ENCODE measurements at places on chromosomes 5 and 9. TPM values are rescaled to one million over a fixed set of nuclear protein-coding genes. Genes with fewer than 3 reads are reported as not detected.

- DNase-seq = no peak
These were observed 398.5 kb upstream of the SLC24A2 start for GRCh38 chr9:20187318-20187717.

GRCh38 chr5:111932199-111932598, 175.2 kb upstream of the NREP start:
- no peak for DNase-seq

DNA sequence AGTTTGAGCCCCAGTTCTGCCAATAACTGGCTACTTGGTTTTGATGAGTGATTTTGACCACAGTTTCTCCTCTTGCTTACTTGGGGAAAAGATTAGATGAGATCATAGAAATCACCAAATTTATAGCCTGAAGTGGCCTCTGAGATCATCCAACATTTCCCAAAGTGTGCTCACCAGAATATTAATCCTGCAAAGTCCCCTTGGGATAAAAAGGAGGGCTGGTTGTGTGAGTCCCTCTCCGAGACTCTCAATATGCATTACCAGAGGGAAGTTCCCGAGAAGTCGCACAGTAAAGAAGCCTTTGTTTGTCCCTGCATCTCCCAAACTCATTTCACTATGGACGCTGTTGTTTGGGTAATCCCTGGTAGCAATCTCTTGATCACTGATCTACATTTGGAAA, 88.4 kb upstream of the ADRA1B start:
- no peak for DNase-seq

GRCh38 chr5:33048315-33048714, 337.2 kb downstream of the NPR3 start:
- DNase-seq = no peak

Gene AOPEP
- polyA plus RNA-seq = 17.2 TPM

DNA sequence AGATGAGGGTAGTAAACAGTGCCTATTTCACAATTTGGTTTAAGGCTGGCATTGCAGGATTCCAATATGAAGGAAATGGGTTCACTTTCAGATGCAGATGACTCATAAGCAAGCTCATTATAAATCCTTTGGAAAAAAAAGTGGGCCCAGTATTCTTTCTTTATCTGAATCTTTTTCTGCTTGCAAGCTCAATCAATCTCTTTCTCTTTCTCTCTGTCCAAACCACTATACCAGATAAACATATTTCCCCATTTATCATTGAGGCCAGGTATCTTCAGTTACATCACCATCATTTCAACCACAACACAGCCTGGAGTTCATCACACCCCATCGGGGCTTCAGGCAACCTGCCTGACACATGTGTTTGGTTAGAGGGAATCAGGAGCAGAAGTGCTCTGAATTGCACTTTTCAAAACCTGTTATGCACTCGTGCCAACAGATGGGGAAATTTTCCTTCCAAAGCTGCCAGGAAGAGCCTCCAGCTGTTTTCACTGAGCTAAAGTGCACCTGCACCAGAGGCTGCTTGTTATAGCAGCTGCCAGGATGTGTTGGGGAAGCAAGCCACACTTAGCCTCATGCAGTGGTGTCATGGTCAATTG, 30.0 kb upstream of the MAMDC2 start:
- no peak for DNase-seq

Gene TRIM7
- polyA plus RNA-seq = 1.0 TPM

Gene IFNK
- polyA plus RNA-seq = not detected

Gene IL9
- not detected for polyA plus RNA-seq

Gene CDH6
- polyA plus RNA-seq = 0.58 TPM

Gene ADAMTS2
- 4.0 TPM for polyA plus RNA-seq

DNA sequence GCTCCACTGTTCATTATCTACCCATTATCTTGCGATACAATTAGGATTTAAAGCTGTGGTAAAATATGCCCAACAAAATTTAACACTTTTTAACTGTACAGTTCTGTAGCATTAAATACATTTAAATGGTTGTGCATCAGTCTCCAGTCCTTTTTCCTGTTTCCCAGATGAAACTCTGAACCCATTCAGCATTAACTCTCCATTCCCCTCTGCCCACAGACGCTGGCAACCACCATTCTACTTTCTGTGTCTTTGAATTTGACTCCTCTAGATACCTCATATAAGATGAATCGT, 2.9 kb upstream of the TRIM7 start:
- no peak for DNase-seq

DNA sequence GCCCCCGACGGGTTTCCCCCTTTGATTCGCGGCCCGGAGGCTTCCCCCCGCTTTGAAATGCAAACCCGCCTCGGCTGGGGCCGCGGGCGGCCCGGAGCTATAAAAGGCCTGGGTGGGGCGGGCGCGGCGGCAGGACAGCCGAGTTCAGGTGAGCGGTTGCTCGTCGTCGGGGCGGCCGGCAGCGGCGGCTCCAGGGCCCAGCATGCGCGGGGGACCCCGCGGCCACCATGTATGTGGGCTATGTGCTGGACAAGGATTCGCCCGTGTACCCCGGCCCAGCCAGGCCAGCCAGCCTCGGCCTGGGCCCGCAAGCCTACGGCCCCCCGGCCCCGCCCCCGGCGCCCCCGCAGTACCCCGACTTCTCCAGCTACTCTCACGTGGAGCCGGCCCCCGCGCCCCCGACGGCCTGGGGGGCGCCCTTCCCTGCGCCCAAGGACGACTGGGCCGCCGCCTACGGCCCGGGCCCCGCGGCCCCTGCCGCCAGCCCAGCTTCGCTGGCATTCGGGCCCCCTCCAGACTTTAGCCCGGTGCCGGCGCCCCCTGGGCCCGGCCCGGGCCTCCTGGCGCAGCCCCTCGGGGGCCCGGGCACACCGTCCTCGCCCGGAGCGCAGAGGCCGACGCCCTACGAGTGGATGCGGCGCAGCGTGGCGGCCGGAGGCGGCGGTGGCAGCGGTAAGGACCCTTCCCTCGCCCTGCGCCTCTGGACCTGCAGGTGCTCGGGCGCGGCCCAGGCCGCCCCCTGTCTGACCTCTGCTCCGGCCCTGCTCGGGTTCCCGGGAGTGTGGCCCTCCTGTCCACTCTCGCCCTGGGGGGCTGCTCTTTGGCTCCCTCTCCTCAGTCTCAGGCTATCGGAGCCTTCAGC, at the start of gene CDX1:
Gene CDX1 (plus strand): TSS at position 129 of the 862 bp plus-strand sequence. CDS start 99 bp downstream, at position 228.
- no peak for DNase-seq

- no peak for DNase-seq
These were observed 24.0 kb upstream of the OCLN start for GRCh38 chr5:69468631-69469030.

GRCh38 chr9:5870691-5871090, 20.0 kb upstream of the MLANA start:
- no peak for DNase-seq

DNA sequence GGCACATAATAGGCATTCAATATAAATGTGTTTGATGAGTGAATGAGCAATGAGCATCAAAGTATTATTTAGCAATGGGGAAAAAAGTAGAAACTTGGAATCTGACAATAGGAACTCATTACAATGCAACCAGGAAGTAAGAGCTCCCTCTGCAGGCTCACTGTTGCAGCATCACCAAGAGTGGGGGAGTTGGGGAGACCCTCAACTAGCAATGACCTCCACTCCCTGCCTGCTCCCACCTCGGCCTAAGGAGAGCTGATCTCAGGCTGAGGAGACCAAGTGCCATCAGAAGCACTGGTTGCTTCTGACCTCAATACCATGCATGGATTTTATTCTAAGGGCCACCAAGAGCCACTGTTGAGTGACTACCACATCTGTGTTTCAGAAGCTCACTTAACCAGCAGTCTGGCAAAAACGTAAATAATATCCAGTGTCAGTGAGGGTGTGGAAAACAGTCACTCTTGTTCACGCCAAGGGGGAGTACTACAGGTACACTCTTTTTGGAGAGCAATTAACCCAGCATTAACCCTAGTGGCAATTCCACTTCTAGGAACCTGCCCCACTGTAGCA, 8.0 kb downstream of the VDAC1 start:
- peak; percentile 43 for DNase-seq

Gene BTNL3
- polyA plus RNA-seq = 0.13 TPM

DNA sequence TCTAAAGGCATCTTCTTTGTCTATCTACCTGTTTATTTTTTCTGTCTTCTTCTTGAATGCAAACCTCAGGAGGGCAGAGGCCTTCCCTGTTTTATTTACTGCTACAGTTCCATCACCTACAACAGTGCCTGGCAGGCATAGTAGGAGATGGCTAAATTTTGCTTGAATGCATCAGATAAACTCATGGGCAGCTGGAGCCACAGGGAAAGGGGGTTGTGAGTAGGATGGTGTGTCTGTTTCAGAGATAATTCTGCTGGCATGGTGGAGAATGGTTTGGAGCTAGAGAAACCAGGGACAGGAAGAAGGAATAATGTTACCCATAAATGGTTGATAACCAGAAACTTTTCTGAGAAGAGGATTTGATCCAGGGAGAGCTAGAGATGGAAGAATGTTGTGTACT, 189.8 kb upstream of the BRINP1 start:
- DNase-seq = no peak

- DNase-seq = no peak
These were observed 528.8 kb upstream of the GRAMD2B start for GRCh38 chr5:125894383-125894782.

Gene MARCOL
- polyA plus RNA-seq = not detected

- DNase-seq = no peak
These were observed 53.9 kb downstream of the CSNK1A1 start for GRCh38 chr5:149497357-149497756.

DNA sequence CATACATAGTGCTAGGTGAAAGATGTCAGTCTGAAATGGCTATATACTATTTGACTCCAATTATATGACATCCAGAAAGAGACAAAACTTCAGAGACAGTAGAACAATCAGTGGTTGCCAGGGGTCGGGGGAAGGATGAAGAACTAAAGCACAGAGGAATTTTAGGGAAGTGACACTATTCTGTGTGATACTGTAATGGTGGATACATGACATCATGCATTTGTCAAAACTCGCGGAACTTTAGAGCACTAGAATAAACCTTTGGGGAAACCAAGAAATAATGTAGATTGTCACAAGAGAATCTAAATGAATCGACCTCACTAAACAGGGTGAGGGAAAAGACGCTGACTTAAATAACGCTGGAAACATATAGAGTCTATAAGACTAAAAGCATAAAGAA, 107.0 kb upstream of the RETREG1 start:
- no peak for DNase-seq

- no peak for DNase-seq
These were observed 2.6 kb upstream of the RORB start for GRCh38 chr9:74494490-74494889.

GRCh38 chr5:140509898-140510297, 37.6 kb upstream of the EIF4EBP3 start:
- no peak for DNase-seq

DNA sequence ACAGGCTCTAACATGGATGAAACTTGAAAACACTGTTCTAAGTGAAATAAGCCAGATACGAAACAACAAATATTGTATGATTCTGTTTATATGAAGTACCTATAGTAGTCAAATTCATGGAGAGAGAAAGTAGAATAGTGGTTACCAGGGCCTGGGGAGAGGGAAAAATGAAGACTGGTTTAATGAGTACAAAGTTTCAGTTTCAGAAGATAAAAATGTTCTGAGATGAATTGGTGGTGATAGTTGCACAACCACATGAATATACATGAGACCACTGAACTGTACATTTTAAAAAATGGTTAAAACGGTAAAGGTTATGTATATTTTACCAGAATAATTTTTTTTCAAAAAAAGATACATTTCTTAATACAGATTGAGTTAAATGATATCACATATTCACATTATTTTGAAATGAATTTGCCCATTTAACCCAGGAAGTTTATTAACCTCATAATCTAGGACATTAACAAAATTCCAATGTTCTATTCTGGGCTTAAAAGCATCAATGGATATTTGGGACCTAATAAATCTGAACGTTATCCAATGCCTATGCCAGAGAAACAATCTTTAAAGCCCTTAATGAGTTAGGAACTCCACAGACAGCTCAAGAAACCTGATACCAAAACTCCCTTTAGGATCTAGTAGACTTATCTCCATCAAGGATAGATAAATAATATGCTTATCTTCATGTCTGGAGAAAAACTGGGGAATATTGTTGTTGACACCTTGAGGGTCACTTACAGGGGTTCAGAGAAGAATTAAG, 521.3 kb downstream of the EFNA5 start:
- DNase-seq = no peak

DNA sequence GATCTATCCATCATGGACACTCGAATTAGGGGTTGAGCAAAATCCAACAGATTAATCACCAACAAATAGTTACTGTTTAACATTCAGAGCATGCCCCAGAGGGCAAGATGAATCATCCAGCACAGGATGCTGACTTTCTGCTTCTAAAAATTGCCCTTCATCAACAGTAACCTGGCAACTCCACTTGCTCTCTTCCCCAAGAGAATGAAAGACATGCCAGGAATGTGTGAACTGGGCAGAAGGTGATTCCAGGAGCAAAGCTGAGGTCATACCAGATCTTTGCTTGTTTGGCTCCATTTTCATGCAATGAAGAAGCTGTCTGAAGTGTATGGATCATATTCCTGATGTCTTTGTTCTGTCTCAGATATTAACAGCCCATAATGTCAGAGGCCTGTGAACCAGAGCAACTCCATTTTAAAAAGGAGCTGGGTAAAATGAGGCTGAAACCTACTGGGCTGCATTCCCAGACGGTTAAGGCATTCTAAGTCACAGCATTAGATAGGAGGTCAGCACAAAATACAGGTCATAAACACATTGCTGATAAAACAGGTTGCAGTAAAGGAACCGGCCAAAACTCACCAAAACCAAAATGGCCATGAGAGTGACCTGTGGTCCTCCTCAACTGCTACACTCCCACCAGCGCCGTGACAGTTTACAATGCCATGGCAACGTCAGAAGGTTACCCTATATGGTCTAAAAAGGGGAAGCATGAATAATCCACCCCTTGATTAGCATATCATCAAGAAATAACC, 2.5 kb upstream of the ZNF367 start:
- DNase-seq = no peak

Gene UBE2B
- polyA plus RNA-seq = 112 TPM

GRCh38 chr9:34984049-34984448, 5.5 kb upstream of the DNAJB5 start:
- no peak for DNase-seq

DNA sequence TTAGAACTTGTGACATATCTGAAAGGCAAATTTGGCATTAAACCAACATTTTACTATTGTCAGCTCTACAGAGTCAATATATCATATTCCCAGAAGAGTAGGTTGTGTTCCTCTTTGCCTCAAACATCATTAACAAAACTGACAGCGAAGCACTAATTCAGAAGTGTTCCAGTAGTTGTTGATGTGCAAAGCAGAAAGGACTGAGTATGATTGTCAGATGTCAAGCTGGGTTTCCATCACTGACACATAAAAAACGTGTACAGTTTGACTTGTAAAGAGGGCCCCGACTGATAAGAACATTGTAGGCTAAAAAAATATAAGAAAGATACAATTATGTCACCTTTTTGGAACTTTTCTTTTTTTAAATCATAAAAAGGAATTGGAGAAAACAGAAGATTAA, 101.5 kb upstream of the ZNF608 start:
- no peak for DNase-seq
